IMR-90 (cell line): ENCODE measurements at places on chromosomes 11 and 22. TPM values are rescaled to one million over a fixed set of nuclear protein-coding genes. Genes with fewer than 3 reads are reported as not detected.

The OR52N1 gene
- not detected in 2 replicates for polyA plus RNA-seq

The OR52H1 gene
- polyA plus RNA-seq = not detected in 2 replicates

The TEX54 gene
- polyA plus RNA-seq = not detected in 2 replicates

The TMEM191C gene
- polyA plus RNA-seq = 0.75 and 1.5 TPM in 2 replicates

The BBOX1 gene
- not detected in 2 replicates for polyA plus RNA-seq

The OR8D4 gene
- not detected in 2 replicates for polyA plus RNA-seq

The FERMT3 gene
- polyA plus RNA-seq = 2.3 and 2.5 TPM in 2 replicates

The OR52I2 gene
- polyA plus RNA-seq = not detected in 2 replicates

The CYP2D6 gene
- polyA plus RNA-seq = 0.24 TPM in 2 replicates

The MAPK12 gene
- 56.3 and 59.9 TPM in 2 replicates for polyA plus RNA-seq

The CSTPP1 gene
- polyA plus RNA-seq = 35.7 and 36.6 TPM in 2 replicates

The LRRC74B gene
- polyA plus RNA-seq = not detected in 2 replicates

The TSPO gene
- polyA plus RNA-seq = 297 and 401 TPM in 2 replicates

The UCP3 gene
- 0.80 TPM in 2 replicates for polyA plus RNA-seq

The APOA4 gene
- not detected in 2 replicates for polyA plus RNA-seq

The DGAT2 gene
- 1.7 and 2.4 TPM in 2 replicates for polyA plus RNA-seq

DNA sequence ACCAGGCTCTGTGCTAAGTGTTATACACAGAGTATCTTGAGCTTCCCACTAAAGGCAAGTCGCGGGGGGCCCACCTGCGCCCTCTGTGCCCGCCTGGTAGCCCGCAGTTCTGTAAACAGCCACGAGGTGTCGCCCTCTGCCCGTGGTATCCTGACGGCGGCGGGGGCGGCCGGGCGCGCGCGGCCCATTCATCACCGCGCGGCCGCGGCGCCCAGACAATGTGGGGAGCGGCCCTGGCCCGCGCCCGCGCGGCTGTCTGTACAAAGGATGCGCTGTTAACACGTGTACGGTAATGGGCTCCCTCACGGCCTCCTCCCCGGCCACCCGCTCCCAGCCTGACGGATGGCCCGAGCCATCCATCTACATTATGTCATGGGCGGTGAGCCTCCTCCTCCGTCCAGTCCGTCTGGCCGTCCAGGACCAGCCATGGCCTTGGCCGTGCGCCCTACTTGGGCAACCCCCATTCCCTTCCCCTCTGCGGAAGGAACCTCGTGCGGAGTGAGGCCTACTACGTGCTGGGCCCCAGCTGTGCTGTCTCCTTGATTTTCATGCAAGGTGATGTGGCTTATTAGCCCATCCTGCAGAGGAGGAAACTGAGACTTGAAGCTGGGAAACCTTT, 99.4 kb downstream of the MIAT start:
- peak; percentile 36 for DNase-seq

DNA sequence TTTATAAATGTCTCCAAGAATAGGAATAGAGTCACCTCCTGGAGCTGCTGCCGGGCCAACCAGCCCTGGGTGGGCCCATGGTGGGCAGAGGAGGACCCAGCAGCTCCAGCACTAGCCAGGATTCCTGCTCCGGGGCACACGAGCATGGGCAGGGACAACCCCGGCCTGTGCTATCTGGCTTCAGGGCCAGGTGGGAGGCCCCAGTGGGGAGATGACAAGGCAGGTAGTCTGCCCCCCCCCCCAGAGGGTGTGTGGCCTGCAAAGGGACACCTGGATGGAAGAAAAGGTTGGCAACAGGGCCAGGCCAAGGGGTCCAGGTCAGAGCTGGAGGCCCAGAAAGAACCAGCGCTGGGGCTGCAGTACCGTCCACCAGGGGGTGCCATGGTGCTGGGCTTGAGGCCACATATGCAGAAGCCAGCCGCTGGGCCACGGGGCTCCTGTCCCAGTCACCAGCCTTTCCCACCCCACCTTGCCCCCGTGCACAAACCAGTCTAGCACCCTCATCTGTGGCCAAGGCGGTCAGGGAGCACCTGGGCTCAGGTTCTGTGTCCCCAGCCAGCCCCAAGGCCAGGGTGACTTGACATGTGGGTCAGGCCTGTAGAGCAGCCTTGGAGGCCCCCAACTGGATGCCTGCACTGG, 3.4 kb downstream of the TSPAN32 start:
- peak; percentile 58 for DNase-seq

GRCh38 chr11:111676878-111677585, 74.8 kb downstream of the SIK2 start:
- peak; percentile 43 for DNase-seq

- DNase-seq = no peak
These were observed 56.5 kb upstream of the APOA1 start for GRCh38 chr11:116893906-116894305.

GRCh38 chr11:72816404-72816990, 2.3 kb downstream of the ATG16L2 start:
- peak; percentile 18 for DNase-seq

DNA sequence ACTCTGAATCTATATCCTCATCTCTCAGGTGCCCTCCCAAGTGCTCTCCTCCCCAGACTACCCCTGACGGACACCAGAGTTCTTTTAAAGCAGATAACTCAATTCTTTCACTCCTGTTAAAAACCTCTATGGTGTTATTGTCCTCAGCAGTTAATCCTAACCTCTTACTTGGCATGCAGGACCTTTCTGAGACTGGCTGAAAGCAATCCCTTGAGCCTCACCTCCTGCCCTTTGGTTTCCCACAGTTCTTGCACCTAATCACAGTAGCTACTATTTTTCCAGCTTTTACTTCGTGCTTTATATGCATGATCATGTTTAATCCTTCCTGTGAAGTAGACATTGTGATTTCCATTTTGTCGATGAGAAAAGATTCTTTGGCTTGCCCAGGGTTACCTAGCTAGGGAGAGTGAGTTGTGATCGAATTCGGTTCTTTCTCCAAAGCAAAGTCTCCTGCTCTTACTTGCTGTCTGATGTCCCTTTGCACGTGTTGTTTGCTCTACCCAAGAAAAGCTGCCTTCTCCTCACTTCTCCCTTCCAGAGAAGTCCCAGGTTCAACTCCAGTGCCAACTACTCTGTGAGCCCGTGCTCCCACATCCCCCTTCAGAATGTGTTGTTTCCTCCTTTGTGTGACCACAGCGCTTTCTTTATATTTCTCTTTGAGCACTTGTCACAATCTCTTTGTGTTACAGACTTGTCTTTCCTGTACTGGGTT, 2.1 kb downstream of the UBE2L3 start:
- DNase-seq = no peak

- peak; percentile 39 for DNase-seq
These were observed 430.6 kb downstream of the MIAT start for GRCh38 chr22:27088026-27088425.

- DNase-seq = no peak
These were observed 49.0 kb downstream of the SC5D start for GRCh38 chr11:121341609-121342008.

GRCh38 chr22:42919199-42919598, 62.1 kb upstream of the ARFGAP3 start:
- no peak for DNase-seq

GRCh38 chr22:30823015-30823370, 128.3 kb downstream of the OSBP2 start:
- DNase-seq = no peak

GRCh38 chr11:60530454-60531100, 15.4 kb downstream of the MS4A13 start:
- DNase-seq = no peak

DNA sequence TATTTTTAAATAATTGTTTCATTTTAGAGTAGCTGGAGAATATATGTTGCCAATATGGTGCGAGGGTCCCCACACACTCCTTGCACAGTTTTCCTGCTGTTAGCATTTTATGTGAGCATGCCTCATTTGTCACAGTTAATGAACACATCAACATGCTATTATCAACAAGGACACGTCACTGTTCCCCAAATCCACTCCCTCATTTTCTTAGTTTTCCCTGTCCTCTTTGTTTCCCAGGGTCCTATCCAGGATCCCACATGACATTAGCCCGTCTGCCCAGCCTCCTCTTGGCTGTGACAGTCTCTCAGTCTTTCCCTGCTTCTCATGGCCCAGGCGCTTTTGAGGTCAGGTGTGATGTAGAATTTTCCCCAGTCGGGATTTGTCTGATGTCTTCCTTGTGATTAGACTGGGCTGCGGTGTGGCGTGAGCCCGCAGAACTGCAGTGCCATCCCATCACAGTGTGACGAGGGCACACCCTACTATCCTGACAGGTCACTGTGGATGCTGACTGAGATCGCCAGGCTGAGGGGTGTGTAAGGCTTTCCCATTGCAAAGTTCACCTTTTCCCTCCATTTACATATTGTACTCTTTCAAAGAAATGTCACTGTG, 450.6 kb upstream of the B3GAT1 start:
- no peak for DNase-seq

DNA sequence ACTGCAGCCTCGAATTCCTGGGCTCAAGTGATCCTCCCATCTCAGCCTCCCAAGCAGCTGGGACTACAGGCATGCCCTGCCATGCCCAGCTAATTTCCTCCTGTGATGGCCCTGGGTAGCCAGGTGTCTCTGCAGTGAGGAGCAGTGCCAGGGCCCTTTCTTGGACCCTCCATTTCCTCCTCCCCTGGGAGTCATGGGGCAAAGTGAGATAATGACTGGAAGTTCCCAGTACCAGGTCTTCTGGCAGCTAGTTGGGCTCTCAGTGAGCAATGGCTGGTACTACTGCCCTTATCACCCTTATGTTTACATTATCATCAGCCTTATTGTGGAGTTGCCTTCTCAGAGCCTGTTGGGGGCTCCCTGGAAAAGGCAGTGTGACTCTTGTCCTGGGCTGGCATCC, 17.6 kb downstream of the DAGLA start:
- no peak for DNase-seq

DNA sequence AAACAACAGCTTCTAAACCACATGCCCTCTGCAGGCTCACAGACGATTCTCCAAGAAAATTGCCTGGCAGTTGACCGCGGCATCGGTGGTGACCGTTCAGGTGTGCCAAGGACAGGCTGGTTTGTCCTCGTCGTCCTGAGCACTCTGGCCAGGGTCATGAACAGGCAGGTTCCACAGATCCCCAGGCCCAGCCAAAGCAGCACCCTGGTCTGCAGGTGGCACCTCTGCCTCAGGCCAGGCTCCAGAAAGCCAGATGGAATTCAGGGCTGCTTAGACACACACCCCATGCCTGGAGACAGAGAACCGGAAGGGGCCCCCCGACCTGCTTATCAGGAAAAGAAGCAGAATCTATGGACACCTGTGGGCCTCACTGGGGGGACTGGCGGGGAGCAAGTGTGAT, 338.7 kb downstream of the BRD1 start:
- DNase-seq = no peak

DNA sequence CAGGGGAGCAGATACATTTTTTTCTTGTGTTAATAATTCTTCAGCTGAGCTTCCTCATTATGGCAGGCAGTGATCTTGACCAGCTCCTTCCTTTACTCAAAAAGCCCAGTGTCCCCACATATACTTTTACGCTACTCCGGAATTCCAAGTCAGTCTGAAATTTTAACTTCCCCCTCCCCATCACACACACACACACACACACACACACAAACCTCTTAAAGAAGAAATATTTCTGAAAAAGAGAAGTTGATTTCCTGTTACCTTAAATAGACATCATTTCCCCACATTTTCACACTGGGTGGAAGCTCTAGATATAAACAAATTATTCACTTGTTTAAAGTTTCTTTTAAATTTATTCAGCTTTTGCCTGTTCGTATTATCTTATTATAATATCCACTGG, 113.9 kb downstream of the DBX1 start:
- DNase-seq = no peak

GRCh38 chr11:65865550-65866172, 5.4 kb downstream of the MUS81 start:
- DNase-seq = no peak

GRCh38 chr11:50333861-50334260, 301.2 kb downstream of the OR4C45 start:
- DNase-seq = no peak

DNA sequence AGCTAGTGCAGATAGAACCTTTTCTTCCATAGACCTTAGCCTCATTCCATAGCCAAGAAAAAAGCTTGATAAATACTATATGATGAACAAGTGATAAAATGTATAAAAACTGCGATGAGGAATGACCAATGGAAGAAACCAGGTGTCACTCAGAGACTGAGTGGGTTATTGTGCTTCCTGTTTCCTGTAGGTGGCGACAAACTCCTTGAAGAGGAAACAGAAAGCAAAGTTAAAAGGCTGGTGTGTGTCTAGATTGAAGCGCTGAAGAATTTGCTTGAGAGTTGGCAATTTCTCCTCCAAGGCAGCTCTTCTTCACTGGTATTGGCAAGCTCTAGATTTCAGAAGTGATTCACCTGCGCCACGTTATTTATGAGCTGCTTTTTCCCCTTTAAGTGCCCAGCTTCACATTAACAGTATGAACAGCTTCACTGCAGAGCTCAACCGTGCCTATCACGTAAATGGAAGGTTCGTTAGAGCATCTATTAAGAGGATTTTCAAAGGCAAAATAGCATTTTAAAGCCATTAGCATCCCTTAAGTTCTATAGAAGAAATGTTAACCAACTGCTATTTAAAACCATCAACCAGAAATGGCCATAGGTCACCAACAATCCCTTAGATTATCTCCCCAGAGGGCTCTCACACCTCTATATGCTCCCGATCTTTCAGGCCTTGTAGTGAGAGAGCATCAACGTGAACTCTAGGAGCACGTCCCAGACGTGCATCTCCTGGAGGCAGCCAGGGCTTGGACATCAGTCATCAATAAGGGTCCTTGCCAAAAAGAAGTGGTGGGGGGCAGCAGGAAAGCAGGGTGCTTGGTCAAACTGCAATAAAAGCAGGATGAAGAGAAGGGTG, 179.4 kb downstream of the CADM1 start:
- peak; percentile 75 for DNase-seq
